Memory B cell (primary cell): ENCODE measurements at places on chromosomes 4 and X.
A peak's percentile ranks its signal among the peaks of the same experiment; 100 is the strongest.

DNA sequence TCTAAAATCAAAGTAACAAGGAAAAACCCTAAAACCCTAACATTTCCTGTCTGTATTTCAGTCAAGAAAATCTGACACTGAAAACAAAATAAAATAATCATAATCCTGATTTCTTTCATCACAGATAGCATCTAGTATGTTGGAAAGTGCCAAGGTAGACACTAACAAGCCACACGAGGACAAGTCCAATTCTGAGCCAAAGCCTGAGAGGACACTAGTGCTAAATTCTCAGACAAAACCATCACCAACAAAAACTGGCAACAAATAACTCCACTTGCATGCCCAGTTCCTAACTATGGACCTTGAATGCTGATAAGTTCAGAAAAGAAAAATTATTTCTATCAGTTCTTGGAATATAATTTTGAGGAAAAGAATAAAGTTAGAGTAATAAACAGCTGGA, 113.7 kb downstream of the MANBA start:
- no peak for DNase-seq

DNA sequence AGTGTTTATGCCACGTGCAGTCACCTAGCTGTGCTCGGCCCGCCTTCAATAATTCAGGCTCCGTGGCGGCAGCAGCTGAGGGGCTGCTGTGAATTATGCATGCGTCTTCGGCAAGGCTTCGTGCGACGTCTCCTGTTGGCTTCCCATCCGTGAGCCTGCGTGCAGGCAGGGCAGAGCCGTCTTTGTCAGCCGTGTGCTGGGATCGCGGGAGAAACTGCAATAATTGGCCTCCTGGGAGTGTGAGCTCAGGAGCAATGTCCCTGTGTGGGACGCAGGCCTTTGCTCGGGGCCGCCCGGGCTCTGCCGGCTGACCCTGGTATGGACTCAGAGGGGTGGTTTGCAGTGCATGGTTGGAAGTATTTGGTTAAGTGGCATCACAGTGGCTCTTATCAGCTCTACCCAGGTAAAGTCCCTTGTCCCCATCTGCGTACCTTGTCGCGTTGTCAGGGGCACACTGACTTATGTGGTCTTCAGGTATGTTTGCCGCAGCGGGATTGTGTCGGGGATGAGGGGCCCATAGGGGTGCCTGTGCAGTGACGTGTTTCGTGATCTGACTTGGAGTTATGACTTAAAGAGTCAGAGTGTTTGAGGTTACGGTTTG, 34.5 kb upstream of the HGFAC start:
- DNase-seq: no peak

DNA sequence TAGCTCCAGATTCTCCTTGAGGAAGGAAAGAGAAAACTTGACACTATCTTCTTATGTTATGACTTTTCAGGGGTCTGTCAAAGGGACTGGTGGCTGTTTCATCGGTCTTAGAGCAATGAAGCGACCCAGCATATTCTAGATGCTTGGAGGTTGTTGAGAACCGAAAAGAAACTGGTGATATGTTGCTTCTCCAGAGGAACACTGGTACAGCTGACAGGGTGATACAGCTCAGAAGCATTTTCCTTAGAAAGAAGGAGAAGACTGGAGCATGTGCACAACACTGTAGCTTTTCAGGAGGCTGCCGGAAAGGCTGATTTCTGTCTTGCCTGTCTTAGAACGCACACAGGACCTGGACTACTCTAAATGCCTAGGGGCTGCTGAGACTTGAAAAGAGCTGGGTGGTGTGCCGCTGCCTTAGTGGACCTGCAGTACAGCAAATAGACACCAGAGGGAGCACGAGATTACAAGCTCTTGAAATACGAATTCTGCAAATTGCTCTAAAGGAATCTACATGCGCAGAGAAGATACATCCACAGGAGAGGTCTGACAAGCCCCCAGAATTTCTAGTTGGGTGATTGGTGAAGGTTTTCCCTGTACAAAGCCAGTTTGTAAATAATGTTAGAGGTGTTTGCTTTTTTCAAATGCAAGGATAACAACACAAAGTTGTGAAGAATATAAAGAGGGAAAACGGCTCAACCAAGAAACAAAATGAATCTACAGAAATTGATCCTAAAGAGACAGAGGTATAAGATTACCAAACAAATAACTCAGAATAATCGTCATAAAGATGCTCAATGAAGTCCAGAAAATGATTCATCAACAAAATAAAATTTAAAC, 223.1 kb upstream of the DMD start:
- peak; percentile 49 for DNase-seq

DNA sequence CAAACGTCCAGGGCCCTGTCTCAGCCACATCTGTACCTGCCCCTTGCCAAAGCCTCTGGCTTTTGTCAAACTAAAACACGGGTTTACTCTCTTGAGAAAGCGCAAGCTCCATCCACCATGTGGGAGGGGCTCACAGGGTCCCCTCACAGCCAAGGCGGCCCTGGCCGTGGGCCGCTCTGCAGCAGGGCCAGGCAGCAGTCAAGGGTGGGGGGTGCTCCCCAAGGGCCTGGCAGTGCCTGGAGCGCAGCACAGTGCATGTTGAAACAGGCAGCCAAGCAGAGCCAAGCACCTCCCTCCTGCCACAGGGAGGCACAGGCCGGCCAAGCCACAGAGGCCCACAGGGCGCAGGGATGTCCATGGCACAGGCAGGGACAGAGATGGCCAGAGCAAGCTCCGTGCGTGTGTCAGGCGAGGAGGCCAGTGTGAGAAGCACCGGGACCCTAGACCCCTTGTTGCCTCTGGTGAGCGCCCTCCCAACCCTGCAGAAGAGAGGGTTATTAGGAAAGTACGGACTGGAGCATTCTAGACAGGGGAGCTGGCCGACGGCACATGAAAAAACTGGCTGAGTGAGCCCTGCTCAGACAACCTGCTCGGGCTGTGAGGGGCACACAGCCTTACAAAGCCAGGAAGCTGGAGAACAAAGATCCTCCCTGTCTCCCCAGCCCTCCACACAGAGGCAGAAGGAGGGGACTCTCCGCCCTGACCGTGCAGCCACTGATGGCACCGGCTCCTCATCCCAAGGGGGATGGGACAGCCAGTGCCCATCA, 39.0 kb downstream of the FAM53A start:
- no peak for DNase-seq

DNA sequence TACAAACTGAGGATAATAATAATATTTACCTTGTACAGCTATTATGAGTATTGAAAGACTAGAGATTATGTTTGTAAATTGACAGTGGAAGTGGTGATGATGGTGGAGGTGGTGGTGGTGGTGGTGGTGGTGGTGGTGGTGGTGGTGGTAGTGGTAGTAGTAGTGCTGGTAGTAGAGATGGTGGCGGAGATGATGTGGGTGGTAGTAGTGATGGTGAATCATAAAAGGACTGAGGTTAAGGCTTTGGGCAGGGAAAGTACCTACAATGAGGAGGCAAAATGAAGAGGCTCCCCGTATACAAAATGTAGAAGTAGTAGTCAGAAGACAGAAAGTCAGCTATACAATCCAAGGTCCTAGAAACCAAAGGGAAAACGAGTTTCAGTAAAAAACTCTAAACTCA, 214.1 kb downstream of the BCOR start:
- DNase-seq: no peak
